ENCODE measurements at places on chromosomes 6 and 20.

DNA sequence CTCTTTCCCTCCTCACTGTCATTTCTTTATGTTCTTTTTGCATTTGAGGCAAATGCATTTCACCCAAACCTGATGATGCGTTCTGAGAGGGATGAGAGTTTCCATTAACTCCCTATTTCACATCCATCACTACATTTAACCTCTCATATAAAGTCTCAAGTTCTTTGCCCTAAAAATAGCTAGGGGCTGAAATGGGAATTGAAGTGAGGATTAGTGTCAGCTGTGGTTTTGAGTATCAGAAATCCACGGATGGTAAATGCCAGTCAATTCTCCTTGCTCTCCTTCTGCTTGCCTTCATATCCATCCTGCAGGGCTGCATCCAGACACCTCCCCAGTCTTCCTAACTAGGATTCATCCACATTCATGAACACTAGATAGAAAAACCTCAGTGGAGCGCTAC is 10.0 kb upstream of the DTNBP1 start:
- no peak for DNase-seq

- DNase-seq, result peak; percentile 54
Observed at GRCh38 chr6:101396548-101397173, 3.2 kb downstream of the GRIK2 start.

DNA sequence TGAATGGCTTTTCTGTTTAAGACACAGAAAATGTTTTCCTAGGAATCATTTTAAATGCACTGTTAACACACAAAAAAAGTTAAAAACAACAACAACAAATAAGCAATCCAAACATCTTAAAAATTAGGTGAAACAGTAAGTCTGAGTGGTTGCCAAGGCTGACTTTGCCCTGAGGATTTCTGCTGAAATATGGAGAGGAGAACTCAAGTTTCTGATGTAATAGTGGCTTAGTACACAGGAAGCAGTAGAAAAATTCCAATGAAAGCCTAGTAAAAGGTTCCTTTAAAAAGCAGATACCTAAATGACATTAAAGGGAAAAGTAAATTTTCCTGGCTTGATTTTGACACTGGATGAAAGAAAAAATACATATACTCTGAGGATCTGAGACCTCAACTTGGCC is 184.2 kb downstream of the EPM2A start:
- DNase-seq, result no peak

DNA sequence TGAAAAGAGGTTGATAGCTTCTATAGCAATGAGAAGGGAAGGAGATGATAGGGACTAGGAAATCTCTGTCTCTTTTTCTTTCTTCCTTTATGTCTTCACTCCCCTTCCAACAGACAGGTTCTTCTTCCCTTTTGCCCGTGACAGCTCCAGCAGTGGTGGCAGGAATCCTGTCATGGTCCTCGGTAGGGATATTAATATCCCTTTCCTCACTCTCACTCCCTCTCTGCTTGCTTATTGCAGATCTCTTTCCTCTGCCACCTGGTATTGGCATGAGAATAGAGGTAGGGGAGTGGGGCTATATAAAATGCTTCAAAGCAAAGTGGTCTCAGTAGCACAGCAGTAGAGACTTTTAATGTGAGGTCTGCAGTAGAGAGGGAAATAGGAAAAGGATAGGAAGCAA is 19.7 kb downstream of the RAD21L1 start:
- no peak for DNase-seq

- no peak for DNase-seq
Observed at GRCh38 chr6:7787137-7787608, 61.3 kb downstream of the BMP6 start.

DNA sequence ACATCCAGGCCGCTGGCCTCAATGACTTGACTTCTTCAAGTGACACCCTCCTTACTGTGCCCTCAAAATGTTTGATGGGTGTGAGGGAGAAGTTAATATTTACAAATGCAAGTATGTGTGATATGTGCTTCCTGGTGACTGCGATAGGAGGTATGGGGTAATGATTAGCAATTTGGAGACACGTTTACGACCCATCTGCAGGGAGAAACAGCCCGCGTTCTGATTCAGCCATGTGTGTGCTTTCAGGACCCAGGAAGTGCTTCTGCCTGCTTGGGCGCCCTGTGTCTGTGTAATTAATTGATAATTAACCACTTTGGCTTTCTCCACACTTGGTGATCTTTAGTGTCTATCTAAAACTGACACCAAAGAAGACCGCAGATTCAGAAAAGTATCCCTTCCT is 25.0 kb downstream of the SIRPA start:
- DNase-seq, result no peak

DNA sequence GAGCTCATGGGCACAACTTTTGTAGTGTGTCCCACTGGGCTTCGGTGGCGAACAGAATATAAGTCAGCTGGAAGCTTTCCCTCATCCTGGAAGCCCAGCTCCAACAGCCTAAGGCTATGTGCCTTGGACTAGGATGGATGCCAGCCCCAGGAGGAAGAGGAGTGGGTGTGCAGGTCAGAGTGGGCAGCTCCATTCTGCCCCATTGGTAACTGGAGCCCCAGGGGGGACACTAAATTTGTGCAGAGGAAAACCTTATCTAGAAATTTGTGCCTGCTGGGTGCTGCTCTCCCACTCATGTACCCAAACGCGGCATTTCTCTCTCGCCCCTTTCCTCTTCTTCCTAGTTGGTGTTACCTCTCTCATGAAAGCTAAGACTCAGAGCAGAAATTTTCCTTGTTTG is 253.9 kb upstream of the MAN1A1 start:
- no peak for DNase-seq

- DNase-seq, result no peak
Observed at GRCh38 chr6:148681666-148682065, 65.2 kb upstream of the UST start.

- DNase-seq, result no peak
Observed at GRCh38 chr6:167973148-167973885, 24.2 kb upstream of the KIF25 start.

- DNase-seq, result no peak
Observed at GRCh38 chr6:52551483-52552277, 25.2 kb downstream of the TRAM2 start.

DNA sequence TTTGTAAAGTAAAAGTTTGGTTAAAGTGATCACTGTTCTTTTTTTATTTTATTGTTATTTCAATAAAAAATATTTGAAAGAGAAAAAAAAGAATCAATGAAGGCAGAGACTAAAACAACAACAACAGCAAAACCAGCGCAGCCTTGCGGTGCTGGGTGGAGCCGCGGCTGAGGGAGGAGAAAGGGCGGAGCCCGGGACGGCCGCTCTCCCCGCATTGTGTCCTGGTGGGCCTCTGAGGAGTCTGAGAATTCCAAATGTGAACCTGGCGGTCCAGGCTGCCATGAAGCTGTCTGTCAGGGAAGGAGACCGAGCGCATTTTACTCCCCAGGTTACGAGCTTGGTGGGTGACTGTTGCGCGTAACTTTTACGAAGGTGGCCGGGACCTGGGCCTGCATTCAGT is 43.2 kb downstream of the TMEM242 start:
- no peak for DNase-seq
